Activated CD4-positive, CD25-positive, alpha-beta regulatory T cell (primary cell): ENCODE measurements at places on chromosomes 6 and 20.

DNA sequence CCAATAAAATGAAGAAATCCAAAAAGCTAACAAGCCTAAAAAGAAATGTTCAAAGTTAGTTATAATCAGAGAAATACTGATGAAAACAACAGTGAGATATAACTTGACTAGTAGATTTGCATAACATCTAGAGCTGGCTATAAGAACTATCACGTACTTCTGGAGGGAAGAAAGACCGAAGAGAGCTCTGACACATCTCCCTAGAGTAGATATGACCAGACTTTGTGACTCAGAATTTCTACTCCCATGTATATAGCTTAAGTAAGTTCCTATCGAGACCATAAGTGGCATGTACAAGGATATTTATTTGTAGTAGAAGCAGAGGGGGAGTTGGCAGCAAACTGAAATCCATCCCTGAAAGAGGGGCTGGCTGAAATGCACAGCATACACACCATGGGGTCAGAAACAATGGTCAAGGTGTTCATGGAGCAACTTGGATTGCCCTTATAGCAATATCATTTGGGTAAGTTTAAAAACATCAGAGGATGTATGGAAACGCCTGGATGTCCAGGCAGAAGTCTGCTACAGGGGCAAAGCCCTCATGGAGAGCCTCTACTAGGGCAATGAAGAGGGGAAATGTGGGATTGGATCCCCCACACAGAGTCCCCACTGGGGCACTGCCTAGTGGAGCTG is 25.6 kb upstream of the IL17A start:
- no peak for DNase-seq

GRCh38 chr6:83884523-83884922 is 25.0 kb downstream of the CYB5R4 start:
- DNase-seq: no peak

DNA sequence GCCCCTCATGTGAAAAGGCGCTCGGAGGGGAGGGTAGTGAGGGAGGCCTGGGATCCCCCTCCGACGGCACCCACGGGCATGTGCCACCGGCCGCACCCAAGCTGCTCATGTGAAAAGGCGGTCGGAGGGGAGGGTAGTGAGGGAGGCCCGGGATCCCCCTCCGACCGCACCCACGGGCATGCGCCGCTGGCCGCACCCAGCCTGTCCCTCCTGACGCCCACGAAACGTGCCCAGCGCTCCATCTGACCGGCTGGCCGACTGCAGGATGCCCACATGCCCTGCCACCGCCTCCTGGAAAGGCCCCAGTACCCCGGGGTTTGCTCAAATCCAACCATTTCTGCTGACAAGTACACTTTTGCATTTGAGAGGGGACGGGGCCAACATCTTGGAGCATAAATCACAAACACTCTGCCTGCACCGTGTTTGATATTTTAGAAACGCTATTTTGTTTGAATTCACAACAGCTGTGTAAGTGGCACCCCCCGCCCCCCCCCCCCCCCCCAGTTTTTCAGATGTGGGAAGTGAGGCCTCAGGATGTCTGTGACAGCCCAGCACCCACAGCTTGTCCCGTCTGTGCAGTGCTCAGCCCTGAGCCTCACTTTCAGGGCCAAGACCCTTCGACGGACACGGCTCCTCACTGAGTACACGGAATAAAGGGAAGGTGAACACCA is 34.1 kb downstream of the SLC2A4RG start:
- DNase-seq: no peak

GRCh38 chr6:40695114-40695513 is 108.0 kb upstream of the LRFN2 start:
- no peak for DNase-seq

DNA sequence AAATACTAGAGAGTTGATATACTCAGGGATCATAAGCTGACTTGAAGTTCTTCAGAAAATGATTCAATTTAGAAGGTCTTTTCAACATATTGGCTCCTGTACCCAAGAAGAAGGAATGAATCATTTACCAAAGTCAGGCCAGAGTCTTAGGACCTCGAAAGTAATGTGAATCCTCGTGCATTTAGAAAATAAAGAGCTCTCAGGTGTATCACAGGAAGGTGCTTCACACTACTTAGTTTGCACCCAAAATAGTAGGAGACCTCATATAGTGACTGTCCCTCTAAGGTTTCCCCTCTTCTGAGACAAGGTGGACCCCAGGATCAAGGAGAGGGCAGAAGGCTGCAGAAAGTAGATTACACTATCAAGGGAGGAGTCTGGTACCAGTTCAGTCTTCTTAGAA is 71.8 kb downstream of the F13A1 start:
- no peak for DNase-seq

DNA sequence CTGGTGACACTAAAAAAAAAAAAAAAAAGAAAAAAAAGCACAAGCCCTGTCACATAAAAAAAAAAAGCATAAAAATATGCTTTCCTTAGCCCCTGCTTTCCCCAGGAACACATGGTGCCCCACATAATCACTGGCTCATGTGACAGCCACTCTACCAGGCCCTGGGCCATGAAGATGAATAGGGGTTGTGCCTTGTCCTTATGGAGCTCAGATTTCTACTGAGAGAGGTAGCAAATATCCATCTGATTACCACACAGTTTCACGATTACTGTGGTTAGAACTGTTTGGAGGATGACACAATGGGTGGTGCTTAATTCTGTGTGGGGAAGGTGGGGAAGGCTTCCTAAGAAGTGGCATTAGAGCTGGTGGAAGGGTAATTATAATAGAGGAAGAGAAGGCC is 9.3 kb downstream of the RAET1E start:
- no peak for DNase-seq

DNA sequence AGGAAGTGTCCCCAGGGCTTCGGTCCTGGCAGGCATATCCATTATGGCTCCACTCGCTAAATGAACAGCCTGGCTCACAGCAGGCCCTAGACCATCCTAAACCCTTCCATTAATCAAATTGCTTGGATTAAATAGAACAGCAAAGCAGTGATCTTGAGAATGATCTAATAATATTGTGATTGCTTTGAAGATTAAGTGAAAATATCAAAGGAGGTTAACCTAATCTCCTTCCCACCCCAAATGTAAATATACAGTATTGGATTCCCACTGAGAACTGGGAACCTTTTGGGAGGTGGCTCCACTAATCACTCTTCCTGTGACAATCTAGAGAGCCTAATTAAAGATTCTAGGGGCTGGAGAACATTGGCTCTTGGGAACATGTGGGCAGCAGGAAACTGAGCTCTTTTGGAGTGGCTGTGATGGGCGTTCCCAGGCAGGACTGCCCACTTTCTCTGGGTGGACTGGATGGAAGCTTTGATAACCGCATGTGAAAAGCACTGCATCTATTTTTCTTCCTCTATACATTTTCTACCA is 68.3 kb upstream of the FRMD1 start:
- no peak for DNase-seq

- no peak for DNase-seq
These were observed 53.0 kb upstream of the FUCA2 start for GRCh38 chr6:143564484-143565017.
